ENCODE measurements at places on chromosomes 3 and 15.

- DNase-seq = peak; percentile 27
These were observed 1.6 kb upstream of the TEX264 start for GRCh38 chr3:51669241-51670052.

GRCh38 chr3:102526865-102527264, 92.0 kb downstream of the ZPLD1 start:
- no peak for DNase-seq

DNA sequence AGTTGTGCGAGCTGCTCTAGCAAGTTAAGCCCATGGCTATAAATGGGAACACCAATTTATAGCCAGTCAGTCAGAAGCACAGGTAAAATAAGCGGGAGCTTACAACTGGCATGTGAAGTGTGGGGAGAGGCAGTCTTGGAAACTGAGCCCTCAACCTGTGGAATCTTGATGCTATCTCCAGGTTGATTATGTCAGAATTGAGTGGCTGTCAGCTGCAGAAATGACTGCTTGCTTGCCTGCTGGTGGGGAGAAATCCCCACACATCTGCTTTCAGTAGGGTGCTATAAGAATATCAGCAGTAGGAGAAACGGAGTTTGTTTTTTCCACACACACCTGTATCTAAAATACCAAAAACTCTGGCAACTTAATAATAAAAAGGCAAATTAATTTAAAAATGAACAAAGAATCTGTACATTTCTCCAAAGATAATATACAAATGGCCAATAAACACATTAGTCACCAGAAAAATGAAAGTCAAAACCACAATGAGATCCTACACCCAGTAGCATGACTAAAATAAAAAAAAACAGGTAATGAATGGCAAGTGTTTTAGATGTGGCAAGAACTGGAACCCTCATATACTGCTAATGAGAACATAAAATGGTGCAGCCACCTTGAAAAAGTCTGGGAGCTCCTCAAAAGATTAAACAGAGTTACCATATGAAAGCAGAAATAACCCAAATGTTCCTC, 26.0 kb upstream of the MAP4 start:
- DNase-seq = no peak

- peak; percentile 59 for DNase-seq
These were observed 24.3 kb downstream of the TBC1D21 start for GRCh38 chr15:73897441-73898261.

DNA sequence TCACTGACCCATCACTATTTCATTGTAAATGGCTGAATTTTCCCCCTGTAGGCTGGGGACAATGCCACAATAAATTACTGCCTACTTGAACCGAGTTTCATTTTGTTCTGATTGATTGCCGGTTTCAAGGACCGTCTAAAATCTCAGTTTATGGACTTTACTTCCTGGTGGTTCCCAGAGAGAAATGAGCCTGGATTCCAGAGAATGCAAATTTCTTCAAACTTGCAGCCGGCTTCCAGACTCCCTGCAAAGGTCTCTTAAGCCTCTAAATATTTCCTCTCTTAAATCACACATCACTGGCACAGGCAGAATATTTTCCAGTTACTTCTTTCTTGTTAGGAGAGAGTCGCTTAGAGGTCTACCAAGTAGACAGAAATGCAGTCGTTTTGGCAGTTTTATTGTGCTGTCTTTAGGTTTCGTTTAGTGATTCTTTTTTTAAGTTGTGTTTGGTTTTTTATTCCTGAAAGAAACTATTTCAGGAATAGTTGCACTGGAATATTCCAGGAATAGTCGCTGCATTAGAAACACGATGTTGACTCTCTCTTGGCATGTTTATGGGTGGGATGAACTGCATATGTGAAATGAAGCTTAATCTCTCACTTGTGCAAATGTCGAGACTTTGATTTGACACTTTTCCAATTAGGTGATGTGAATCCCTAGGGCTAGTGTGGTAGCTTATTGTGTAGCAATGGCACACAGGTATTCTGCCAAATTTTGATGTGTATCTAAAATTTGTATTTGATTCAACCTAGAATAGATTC, 284.1 kb upstream of the NR2E3 start:
- peak; percentile 52 for DNase-seq

GRCh38 chr3:93992207-93992606, 12.3 kb downstream of the ARL13B start:
- DNase-seq = no peak

DNA sequence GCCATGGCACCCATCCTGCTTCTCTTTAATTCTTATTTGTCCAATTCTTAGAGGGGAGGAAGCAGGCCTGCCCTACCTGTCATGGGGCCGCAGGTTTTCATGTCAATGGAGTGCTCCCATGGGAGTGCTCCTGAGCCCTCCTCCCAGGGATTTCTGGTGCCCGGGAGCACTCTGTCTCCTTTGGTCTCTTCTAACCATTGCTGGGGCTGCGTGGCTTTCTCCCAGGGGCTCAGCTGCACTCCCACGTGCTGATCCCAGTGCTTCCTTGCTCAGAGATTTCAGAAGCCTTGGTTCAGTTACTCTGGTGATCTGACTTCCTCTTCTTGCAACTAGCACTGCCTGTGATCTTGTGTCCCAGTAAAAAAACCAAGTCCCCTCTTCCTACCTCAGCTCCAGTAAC, 68.0 kb upstream of the ARL8B start:
- DNase-seq = no peak

GRCh38 chr3:63753567-63753966, 65.5 kb upstream of the C3orf49 start:
- DNase-seq = no peak

DNA sequence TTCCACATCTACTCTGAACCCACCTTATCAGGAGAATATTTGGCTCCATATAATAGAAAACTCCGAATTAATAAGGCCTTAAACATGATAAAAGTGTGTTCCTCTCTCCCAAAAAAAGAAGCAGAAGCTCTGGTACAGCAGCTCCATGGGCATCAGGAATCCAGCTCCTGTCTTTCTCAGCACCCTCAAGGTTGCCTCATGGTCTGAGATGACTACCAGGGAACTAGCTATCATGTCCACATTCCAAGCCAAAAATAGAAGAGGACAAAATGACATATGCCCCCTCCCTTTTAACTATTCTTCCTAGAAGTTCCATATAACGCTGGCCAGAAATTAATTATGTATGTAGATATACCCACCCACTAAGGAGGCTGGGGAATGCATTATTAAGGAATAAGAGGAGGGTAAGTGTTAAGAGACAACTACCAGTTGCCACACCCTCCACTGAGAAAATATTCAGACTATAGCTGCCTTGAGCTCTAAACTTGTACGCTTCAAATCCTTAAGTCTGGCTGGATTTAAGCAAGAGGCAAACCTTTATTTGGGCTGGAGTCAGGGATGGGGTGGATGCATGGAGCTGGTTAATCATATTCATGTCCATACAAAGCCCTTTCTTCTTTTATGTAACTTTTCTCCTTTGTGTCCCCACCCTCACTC, 35.8 kb upstream of the CTDSPL start:
- no peak for DNase-seq

DNA sequence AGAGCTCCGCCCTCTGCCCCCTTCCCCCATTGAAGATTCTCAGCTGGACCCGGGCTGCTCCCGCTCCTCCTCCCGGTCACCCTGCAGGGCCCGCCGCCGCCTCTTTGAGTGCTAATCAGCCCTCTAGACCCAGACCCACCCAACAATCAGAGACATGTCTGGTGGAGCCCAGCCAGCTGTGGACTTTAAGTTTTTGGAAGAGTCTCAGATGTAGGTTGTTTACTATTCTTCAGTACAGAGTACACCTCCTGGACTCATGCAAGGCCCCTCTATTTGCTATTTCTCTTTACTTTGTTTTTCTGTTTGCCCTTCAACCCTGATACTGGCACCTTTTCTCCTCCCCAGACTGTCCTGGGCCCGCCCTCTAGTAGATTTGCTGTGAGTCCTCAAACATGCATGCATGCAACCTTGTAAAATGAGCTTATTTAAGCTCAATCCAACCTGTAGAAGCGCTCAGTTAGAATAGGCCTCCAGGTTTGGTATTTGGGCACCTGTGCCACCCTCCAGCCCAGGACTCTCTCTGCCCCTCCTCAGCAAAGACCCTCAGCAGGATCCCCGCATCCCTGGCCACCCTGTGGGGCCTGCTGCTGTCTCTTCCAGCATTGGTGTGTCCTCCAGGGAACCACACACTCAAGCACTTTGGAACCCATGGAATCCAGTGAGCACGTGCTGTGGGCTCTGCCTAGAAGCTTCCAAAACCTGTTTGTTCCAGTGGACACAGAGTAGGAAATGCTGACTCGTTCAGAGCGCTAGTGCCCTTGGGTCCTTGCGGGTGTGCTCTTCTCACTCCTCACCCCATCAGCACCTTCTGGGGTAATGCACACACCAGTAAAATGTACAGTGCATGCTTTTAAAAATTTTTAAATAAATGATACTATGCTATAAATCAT, 4.6 kb downstream of the PRR23E start:
- no peak for DNase-seq

DNA sequence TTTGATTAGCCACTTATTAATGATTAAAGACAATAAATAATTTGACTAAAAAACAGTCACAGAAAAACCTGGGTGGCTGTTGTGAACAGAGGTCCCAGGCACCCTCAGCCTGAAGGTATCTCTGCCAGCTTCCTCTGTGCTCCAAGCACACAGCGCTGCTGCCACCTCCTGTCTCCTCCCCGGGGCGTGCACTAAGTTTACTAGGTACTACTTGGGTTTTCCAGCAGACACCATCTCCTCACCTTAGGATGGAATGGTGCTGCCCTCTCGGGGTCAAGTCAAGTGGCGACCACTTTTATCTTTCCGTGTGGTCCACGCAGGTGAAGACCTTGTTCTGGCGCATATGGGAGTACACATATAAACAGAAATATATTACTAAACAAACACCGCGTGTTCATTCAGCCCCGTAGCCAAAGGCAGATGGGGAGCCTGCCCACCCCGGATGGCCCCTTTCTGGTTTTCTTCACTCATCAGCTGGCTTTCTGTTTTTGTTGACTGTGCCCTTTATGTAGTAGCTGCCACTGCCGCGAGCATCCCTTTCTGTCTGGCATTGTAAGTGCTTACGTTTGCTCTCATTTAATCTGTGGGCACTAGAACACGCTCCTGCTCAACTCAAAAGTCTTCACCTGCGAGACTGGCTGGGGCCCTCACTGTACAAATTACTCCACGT, 128.0 kb downstream of the LRIG1 start:
- no peak for DNase-seq

GRCh38 chr3:156175570-156175969, 55.2 kb downstream of the KCNAB1 start:
- DNase-seq = no peak

DNA sequence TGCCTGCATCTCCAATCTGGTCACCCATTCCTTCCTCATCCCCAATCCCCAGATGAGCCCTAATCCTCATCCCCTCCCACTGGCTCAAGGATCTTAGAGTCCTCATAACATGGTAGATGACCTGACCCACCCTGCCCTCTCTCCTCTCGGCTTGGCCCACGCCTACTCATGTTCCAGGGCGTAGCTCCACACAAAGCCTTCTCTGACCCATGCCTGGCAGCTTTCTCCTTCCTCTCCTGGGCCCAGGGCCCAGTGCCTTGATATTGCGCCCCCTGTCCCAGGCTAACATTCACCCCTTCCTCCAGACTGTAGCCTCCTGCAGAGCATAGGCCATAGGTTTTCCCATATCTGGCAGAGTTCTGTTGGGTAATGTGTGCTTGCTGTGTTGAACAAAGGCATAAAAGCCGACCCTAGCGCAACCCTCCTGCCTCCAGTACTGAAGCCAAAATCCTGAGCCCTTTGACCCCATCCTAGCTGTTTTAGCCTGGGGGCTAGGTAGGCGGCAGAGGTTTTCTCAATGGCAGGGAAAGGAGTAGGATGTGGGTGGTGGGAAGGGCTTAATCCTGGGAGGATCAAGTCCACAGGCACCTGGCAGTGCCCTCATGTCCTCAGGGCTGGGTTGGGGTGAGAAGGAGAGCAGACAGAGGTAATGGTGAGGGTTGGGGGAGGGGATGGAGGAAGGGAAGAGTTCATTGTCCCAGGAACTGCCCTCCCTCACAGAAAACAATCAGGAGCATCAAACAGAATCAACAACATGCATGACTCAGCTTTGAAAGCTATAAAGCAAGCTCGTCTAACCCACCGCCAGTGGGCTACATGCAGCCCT, 35.5 kb downstream of the MESD start:
- no peak for DNase-seq

DNA sequence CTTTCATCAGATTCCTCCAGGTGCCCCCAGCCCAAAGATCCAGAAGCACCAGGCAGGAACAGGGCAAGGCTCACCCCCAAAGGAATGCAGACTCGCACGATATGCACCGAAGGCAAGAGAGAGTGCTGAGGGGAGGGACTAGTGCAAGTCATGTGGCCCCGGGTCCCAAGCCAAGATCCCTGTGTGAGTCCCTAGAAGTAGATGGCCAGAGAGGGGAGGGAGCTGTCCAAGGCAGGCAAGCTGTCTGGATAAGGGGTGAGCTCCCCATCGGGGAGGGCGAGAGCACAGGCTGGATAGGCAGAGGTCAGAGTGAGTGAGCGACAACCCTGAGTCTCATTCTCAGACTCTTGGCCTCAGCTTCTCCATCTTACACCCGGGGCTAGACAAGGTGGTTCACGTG, 171.5 kb upstream of the LINGO1 start:
- no peak for DNase-seq

GRCh38 chr3:143628971-143629370, 219.3 kb downstream of the SLC9A9 start:
- DNase-seq = no peak

DNA sequence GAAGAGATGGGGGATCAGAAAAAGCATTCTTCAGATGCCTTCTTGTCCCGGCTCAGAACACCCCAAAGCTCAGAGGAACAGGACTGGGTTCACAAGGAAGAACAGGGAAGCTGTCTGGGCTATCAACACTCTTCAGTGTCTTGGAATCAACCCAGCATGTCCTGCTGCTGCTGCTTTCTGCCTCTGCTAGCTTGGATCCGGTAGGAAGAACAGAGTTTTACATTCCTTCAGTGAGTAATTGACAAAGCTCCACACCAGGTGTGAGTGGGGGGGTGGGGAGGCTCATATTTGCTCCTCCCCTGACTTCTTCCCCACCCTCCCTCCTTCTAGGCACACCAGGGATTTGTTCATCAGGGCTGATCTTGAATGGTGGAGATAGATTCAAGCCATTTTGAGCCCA, 13.1 kb upstream of the ETV5 start:
- no peak for DNase-seq

DNA sequence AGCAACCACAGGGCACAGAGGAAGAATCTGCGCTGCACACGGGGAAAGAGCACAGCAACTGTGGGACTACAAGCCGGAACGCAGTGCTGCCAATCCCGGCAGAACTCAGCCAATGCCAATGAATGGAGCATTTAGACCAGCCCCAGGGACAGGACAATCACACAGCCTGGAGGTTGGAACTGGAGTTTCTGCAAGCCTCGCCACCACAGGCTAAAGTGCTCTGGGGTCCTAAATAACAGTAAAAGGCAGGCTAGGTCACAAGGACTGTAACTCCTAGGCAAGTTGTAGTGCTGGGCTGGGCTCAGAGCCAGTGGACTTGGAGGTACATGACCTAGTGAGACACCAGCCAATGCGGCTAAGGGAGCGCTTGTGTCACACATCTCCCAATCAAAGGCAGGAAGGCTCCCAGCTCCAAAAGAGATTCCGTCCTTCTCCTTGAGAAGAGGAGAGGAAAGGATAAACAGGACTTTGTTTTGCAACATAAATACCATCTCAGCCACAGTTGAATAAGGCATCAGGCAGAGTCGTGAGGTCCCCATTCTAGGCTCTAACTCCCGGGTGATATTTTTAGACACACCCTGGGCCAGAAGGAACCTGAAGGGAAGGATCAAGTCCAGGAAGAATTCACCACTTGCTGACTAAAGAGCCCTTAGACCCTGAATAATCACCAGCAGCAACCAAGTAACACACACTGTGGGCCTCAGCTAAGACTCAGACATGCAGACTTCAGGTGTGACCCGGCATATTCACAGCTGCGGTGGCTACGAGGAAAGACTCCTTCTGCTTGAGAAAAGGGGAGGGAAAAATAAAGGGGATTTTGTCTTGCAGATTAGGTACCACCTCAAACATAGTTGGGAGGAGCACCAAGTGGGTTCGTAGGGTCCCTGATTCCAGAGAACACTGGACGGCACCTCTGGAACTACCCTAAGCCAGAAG, 85.5 kb upstream of the XXYLT1 start:
- no peak for DNase-seq
